Sigmoid colon (tissue), 7 donors: ENCODE measurements at places on chromosomes 7 and 10.

GRCh38 chr10:47214520-47214919 lies 85.5 kb upstream of the GDF10 start:
- no peaks in the 10 kb centered on the region for H3K27me3 ChIP-seq
- H3K27ac ChIP-seq, result no peak overlapping the region
- H3K4me1 ChIP-seq, result no peaks in the 10 kb centered on the region
- DNase-seq, result no peak
- H3K4me3 ChIP-seq, result no peak overlapping the region
- H3K36me3 ChIP-seq, result no peaks in the 10 kb centered on the region

GRCh38 chr7:135936497-135937217 lies 40.5 kb downstream of the MTPN start:
- H3K27ac ChIP-seq, result no peak overlapping the region
- H3K27me3 ChIP-seq, result no peaks in the 10 kb centered on the region
- DNase-seq, result no peak
- no peak overlapping the region for H3K4me3 ChIP-seq
- peaks cover 19% of the 10 kb centered on the region for H3K4me1 ChIP-seq
- H3K36me3 ChIP-seq, result no peaks in the 10 kb centered on the region

DNA sequence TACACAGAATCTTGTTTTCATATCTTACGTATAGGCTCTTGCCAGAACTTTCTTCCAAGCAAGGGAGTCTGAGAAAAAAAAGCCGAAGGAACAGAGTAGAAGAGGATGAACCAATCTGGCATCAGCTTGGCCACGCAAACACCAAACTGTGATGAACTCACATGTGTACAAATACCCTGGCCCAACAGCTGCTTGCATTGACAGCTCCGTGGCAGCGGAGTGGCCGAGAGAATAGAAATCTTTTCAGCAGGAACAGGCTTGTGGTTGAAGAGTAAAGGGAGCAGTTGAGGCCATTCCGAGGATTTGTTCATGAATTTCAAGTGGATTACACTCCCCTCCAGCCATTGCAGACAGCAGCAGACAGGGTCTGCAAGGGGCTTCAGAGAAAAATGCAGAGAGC lies 173.8 kb upstream of the PLXNA4 start:
- no peak overlapping the region for H3K27ac ChIP-seq
- no peaks in the 10 kb centered on the region for H3K4me1 ChIP-seq
- no peak for DNase-seq

- H3K27me3 ChIP-seq, result no peaks in the 10 kb centered on the region
- H3K27ac ChIP-seq, result peak overlapping the region; percentile 92
- H3K4me1 ChIP-seq, result no peaks in the 10 kb centered on the region
- no peak for DNase-seq
These were observed 21.7 kb downstream of the GTF2IRD1 start for GRCh38 chr7:74475243-74475986.

GRCh38 chr10:105406488-105406887 lies 765.4 kb downstream of the SORCS3 start:
- DNase-seq, result no peak
- no peak overlapping the region for H3K27ac ChIP-seq
- no peak overlapping the region for H3K4me3 ChIP-seq
- no peaks in the 10 kb centered on the region for H3K27me3 ChIP-seq
- no peaks in the 10 kb centered on the region for H3K4me1 ChIP-seq
- no peaks in the 10 kb centered on the region for H3K36me3 ChIP-seq
